ENCODE measurements at places on chromosomes 4 and X.

- no peak for DNase-seq
These were observed 56.8 kb upstream of the FAM9B start for GRCh38 chrX:9090766-9091165.

- DNase-seq: no peak
These were observed 17.5 kb upstream of the USP9X start for GRCh38 chrX:41067721-41068120.

DNA sequence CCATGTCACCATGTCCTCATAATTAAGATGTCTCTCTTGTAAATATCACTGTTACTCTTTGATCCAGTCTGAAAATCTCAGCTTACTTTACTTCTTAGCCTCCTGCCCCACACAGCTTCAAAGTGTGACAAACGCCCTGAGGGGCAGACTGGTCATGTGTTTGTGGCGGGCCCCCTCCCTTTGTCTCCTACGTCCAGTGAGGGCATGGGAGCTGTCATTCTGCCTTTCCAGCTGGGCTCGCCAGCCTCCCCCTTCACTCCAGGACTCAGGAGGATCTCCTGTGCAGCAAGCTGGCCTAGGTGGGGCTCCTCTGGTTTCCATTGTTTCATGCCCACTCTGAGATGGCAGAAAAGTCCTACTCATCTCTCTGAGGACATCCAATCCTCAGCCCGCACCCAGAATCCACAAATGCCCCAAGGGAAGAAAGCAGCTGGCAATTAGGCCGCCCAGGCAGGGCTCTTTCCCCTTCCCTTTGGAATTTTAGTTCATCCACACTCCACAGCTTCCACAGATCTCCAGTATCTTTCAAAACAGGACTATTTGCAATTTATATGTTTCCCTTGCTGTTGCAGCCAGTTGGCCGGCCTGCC, 86.4 kb upstream of the C4orf50 start:
- no peak for DNase-seq

GRCh38 chrX:154490021-154490413, 412 bp downstream of the SLC10A3 start:
- DNase-seq: no peak

GRCh38 chrX:40189637-40190036, 91.9 kb upstream of the BCOR start:
- no peak for DNase-seq

DNA sequence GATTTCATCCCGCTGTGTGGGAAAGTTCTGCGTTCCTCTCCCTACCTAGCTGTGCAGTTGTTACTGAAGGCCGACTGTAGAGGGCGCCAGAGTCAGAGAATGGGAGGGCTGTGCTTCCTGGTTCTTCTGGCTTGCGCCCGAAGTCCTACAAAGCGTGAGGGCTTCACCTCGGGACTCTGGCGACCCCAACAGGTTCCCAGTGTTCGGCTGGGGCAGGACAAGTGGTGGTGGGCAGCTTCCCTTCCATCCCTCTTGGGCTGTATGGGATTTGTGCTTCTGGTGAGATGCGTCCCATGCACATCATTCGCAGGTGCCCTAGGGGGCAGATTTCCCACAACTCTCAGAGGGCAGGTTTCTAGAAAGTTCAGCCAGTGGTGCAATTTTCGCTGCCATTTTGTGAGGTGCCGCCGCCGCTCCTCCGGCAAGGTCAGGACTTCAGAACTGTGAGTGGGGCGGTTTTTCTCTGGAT, 27.3 kb downstream of the CT45A1 start:
- peak; percentile 64 for DNase-seq

DNA sequence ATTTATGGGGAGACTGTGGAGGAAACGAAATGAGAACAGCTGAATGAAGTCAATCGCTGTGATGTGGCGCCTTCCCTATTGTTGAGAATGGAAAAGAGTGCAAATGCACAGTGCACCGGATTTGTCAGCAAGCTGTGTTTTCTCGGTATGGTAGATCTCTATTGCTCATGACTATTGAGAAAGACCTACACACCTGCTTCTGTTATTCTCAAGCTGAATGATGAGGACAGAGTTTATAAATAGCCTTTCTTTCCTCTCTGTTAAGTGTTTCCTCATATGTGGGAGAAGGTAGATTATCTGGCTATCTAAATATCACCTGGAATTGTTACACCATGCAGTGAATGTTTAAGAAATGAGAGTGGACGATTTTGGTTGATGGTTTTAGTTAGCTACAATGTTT, 650.7 kb downstream of the IL1RAPL1 start:
- no peak for DNase-seq

DNA sequence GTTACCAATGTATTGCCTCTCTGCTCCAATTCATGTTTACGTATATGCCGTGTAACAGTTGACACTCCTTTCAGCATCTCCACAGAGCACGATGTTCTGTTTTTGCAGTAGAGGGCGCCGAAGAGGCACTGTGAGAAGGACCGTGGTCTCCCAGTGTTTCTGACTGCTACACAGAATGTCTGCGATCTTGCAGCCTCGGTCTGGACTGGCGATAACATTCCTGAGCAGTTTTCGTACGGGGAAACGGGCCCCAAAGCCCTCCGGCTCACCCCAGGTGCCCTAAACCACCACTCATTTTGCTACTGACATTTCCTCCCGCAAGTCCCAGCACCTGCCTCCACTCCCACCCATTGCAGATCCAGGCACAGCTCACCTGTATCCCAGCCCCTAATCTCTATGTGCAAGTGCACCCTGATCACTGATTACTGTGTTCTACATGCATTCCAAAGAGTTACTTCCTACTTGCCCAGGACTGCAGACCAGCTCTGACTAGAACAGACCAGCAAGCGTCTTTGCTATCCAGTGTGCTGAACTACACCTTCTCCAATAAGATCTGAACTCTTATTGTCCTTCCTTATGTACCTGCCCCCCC, 12.4 kb upstream of the NFXL1 start:
- peak; percentile 65 for DNase-seq

DNA sequence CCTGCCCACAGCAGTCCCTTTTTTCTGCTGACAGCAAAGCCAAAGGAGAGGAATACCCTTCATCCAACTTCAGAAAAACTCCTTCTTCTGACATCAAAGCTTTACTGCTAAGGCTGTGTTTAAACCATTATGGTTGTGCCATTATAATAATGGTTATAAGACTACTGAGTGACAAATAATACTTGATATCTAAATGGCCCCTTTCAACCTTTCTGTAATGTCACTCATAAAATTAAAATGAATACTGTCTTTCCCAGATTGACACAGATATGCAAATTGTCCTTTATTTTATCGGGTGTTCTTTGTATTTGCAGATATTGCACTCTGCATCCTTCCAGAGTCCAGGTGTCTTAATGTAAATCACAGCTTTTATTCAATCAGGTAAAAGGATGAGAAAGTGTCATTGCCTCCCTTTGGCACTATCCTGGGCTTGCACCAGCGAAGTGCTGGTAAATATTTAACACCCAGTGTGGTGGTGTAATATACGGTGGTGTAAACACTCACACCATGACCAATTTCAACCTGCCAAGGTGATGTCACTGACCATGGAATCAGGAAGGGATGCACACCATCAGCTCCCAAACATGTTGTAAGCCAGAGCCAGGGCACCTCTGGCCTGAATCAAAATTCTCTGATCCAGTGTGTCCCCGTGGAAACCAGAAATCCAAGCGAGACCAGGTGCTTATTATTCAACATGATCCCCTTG, 139.4 kb upstream of the TENM3 start:
- no peak for DNase-seq
